ENCODE measurements at places on chromosomes 16 and 17. TPM values are rescaled to one million over a fixed set of nuclear protein-coding genes. Genes with fewer than 3 reads are reported as not detected.

Gene MIF4GD
- total RNA-seq, result 17.1 TPM

Gene GPS1
- 56.7 TPM for total RNA-seq

Gene LIMD2
- total RNA-seq, result 20.8 TPM

Gene RNF112
- total RNA-seq, result 1.7 TPM

Gene LLGL1
- 26.5 TPM for total RNA-seq

Gene TMEM88
- 0.92 TPM for total RNA-seq

Gene MYH13
- not detected for total RNA-seq

Gene LPCAT2
- 8.4 TPM for total RNA-seq

DNA sequence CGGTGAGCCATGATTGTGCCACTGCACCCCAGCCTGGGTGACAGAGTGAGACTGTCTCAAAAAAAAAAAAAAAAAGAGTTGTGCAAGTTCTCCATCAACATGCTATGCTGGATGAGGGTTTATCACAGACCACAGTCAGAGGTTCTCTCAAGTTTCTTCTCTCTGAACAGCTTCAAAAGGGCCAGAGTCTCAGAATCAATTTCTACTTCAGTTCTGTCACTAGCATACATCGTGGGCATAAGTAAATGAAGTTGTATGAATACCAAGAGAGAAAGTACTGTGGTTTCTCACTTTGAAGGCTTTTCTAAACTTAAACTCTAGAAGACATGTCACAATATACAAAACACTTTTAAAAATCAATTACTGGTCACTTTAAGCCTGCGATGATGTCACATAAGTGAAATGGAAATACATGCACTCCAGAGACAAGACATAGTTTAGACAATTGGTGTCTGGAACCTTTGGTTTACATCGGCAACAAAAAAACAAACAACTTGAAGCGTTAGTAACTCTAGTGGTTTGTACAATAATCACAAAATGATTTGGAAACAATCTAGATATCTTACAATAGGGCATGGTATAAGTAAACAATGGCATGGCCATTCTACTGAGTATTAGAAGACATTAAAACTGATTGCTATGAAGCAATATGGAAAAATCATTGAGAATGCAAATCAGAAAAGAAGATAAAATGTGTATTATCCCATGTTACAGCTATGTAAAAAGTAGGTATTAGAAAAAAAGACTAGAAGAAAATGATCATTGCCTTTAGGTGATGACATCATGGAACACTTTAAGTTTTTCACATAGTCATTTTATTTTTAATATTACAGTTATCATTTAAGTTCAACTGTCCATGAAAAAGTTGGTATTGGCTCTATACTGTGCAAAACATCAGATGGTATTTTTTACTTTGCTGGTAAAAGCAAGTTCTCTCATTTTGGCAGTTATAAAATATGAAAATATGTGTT, 232.3 kb downstream of the ZFHX3 start:
- no peak for ATAC-seq

DNA sequence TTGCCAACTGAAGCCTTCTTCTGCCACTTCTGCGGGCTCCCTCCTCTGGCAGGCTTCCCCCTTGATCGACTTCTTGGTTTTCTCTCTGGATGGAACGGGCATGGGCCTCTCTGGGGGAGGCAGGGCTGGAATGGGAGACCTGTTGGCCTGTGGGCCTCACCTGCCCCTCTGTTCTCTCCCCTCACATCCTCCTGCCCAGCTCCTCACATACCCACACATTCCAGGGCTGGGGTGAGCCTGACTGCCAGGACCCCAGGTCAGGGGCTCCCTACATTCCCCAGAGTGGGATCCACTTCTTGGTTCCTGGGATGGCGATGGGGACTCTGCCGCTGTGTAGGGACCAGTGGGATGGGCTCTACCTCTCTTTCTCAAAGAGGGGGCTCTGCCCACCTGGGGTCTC, 6.5 kb upstream of the LASP1NB start:
- no peak for ATAC-seq

DNA sequence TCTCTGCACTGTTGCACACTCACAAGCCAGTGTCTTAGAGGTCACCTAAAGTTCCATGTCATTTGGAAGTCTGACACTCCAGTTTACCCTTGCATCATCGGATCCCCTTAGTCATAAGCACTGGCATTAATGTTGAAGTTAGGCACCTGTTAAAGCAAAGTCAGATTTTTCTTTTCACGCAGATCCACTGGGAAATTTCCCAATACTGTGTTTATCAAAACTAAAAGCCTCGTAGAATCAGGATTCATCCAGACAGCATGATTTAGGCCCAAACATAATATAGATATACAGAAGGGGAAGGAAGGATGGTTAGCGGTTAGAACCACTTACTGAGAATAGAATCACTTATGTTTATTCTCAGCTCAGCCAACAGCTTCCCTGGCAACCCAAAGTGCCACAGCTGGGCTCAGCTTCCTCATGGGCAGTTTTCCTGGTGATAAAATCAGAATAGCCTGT, 30.1 kb upstream of the HAPSTR1 start:
- no peak for ATAC-seq

GRCh38 chr16:16917191-16917785, 538.3 kb downstream of the NPIPA7 start:
- ATAC-seq, result no peak

GRCh38 chr16:30509081-30509765, 17.1 kb downstream of the ZNF768 start:
- ATAC-seq, result no peak

DNA sequence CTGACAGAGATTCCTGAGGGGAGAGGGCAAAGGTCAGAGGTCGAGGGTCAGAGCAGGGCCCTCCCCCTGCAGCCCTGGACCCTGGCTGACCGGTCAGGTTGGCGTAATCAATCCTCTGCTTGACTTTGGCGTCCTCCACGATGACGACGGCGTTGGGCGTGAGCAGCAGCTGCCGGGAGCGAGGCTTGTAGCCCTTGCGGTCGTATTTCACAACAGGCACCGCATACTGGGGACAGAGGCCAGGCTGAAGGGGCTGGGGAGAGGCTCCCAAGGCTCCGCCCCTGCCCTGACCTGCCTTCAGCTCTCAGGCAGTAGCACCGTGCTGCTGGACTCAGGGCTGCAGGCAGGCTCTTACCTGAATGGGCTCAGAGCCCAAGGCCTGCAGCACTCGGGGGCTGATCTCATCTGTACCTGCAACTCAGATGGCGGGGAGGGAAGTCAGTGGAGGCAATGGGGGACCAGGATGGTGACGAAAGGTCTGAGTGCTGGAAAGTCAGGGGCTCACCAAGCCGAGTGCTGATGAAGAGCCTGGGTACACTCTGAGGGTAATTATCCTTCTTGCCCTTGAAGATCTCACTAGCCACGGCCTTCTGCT, 12.0 kb upstream of the CRK start:
- no peak for ATAC-seq

DNA sequence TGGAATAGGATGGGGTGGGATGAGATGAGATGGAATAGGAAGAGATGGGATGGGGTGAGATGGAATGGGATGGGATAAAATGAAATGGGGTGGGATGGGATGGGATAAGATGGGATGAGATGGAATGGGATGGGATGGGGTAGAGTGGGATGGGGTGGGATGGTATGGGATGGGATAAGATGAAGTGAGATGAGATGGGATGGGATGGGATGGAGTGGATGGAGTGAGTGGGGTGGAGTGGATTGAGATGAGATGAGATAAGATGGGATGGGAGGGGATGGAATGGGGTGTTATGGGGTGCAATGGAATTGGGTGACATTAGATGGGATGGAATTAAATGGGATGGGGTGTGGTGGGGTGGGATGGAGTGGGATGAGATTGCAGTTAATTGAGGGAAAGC, 279.2 kb upstream of the CDH5 start:
- no peak for ATAC-seq

GRCh38 chr17:17738901-17739300, 57.6 kb downstream of the RAI1 start:
- peak; percentile 0 for ATAC-seq

DNA sequence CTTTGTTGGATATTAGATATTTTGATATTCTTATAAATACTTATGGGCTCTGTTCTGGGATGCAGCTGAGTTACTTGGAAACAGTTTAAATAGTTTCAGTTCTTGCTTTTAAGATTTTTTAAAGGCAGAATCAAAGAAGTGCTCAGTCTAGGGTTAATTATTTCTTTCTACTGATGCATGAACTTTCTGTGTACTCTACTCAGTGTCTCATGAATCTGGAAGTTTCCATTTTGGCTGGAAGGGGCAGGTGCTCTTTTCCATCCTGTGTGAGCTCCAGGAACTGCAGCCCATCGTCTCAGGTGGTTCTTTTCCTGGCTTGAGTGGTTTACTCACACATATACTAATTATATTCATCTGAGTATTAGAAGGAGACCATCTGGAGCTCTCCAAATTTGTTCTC, 61.1 kb upstream of the CPHXL start:
- no peak for ATAC-seq

GRCh38 chr17:47335101-47335936, 11.6 kb downstream of the EFCAB13 start:
- no peak for ATAC-seq

- ATAC-seq, result no peak
These were observed 11.0 kb downstream of the ALDH3A2 start for GRCh38 chr17:19659366-19660177.

GRCh38 chr16:11020388-11020787, 76.0 kb downstream of the CLEC16A start:
- no peak for ATAC-seq

DNA sequence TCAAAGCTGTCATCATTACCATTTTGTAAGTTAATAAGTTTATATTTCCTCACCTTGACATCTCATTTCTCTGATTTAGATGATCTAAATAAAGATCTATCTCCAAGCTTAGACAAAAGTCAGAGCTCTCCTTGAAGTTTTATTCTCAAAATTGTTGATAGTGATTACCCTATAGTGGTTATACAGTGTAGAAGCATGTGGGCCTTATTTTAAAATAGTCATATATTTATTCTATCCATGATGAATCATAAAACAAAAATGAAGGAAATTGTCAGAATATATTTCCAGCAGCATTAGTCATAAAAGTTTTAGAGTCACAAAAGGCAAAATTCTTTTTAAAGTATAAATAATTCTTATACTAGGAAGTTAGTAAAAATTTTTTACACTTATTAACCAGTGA, 49.0 kb downstream of the RHOT1 start:
- ATAC-seq, result no peak

DNA sequence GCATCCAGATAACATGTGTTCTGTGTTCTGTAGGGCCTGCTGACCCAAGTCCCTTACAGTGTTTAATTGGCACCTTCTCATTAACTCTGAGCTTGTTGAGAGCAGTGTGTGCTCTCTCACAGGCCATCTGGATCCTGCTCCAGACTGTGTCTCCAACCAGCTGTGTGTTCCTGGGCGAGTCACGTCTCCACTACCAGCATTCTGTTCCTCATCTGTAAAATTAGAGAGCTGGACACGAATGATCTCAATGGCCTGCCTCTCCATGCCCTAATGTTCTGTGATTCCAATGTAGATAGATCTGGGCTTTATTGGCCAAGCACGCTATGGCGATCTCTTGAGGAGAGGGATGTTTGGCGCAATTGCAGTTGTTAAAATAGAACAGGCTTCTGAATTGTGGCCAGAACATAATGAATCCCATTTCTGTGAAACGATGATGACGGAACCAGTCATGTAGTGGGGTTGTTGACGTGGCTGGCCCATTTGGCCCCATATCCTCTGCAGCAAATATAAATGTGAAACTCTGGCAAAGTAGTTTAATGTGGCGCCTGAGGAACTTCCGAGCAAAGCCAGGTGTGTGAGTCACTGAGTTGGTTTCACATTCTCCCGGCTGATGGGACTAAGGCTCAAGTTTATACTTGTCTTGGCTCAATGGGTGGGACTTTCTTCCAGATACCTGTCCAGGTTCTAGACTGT, 22.2 kb downstream of the TBX4 start:
- no peak for ATAC-seq

- no peak for ATAC-seq
These were observed 4.3 kb upstream of the HOXB2 start for GRCh38 chr17:48549281-48549630.

GRCh38 chr16:68355447-68356248, 44.8 kb downstream of the PRMT7 start:
- ATAC-seq, result peak; percentile 7

DNA sequence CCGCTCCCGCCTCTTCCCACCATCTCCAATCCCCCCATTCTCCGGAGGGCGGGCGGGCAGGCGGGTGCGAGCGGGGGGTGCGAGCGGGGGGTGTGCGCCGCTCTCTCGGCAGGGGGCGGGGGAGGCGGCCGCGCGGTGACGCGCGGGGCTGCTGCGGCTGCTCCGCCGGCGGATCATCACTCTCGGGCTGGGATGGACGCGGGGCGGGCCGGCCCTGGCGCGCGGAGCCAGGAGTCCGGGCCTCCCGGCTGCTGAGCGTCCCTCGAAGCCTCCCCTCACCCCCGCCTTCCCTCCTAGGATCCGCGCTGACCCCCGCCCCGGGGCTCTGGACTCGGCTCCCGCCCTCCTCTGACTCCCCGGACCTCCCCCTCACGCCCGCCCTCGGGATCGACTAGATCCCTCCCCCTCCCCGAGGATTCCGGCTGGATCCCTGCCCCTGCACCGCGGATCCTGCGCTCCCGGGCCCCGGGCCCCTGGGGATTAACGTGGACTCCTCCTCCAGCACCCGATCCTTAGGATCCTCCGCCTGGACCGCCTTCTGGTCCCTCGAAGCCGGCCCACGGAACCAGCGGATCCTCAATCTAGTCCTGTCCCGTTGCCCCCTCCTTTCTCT, 946 bp upstream of the TMEM256 start:
- peak; percentile 40 for ATAC-seq

DNA sequence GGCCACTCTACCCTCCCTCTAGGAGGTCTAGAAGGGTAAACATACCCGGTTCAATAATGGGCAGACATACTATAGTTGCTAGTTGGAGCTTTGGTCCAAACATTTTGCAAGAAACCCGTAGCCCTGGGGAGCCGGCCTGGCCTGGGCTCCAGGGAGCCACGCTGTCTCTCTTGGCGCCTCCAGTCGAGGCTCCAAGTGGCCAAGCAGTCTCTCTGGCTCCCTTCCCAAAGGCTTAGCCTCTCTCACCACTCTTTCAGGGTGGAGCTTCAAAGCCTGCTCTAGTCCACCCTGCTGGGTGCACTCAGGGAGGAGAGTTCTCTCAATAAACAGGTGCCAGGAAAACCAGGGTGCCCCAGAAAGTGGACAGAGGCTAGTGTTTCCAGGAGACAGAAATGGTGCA, 32.2 kb downstream of the RCVRN start:
- ATAC-seq, result no peak

DNA sequence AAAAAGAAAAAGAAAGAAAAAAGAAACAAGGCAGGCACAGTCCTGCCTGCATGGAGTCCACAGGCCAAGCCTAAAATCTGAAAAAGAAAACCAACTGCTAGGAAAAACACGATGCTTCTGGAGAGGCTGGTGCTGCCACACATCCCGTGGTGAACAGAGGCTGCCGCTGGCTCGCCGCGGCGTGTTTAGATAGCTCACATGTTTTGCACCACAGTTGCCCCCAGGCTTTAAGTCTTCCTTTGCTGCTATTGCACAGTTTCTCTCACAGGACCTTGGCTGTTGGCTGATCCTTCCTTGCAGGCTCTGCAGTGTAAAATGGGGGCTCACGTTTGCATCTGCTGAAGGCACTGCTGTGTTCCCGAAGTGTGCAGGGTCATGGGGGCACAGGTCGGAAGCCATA, 8.6 kb downstream of the SLC6A4 start:
- no peak for ATAC-seq
